ENCODE measurements at places on chromosomes 5 and 9. TPM values are rescaled to one million over a fixed set of nuclear protein-coding genes. Genes with fewer than 3 reads are reported as not detected.
A peak's percentile ranks its signal among the peaks of the same experiment; 100 is the strongest.

GRCh38 chr9:106784076-106784475 lies 78.9 kb upstream of the ZNF462 start:
- DNase-seq, result no peak

DNA sequence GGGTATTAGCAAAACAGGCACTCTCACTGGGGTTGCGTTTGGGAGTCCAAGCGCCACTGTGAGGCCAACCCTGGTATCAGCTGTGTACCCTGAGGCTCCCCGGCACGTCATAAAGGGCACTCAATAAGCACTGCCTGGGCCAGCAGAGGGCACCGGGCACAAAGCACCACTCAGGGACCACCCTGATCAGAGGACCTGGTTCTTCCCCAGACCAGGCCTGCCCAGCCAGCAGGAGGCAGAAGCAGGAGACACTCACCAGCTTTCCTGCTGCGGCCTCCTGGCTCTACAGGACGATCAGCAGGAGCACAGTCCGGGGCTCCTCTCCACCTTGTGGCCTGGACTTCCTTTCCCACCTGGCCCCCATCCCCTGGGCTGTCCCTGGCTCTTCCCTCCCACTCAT lies 12.6 kb downstream of the MGAT1 start:
- no peak for DNase-seq

- no peak for DNase-seq
Observed at GRCh38 chr5:41695920-41696582, 174.2 kb downstream of the OXCT1 start.

DNA sequence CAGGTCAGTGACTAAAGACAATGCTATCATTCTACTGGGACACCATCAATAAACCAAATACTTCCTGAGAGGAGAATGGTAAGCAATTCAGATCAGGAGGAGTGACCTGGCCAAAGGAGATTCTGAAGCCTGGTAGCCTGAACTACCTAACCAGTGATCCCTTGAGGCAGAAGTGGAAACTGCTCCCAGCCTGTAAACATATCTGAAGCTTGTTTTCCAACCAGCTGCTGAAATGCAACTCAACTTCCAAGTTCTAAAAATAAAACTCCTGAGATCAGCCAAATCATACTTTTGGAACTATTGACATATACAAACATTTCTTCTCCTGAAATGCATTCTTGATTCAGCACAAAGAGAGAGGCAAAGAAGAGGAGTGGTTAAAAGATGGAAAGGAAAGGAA lies 204.1 kb downstream of the EBF1 start:
- no peak for DNase-seq

DNA sequence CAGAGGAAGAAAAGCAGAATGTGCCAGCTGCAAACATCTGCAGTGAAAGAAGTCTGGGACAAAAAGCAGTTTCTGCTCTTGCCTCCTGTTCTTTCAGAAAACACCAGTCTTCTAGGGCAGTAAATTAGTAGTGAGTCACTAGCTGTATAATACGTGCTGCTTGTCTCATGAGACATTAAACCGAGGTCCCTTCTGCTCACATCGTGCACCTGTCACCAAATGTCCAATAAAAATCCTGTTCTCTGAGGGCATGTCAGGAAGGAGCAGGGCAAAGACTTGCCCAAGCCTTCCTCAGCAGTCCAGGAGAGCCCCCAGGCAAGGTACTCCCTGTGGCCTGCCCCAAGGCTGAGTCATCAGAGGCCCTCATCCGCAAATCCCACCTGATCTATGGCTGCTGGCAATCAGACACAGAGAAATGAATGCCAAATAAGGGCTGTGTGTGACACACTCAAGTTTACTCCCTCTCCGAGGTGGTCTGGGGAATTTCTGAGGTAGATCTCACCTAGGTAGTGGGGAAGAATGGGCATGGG lies 255.3 kb upstream of the SMARCA2 start:
- DNase-seq, result no peak

DNA sequence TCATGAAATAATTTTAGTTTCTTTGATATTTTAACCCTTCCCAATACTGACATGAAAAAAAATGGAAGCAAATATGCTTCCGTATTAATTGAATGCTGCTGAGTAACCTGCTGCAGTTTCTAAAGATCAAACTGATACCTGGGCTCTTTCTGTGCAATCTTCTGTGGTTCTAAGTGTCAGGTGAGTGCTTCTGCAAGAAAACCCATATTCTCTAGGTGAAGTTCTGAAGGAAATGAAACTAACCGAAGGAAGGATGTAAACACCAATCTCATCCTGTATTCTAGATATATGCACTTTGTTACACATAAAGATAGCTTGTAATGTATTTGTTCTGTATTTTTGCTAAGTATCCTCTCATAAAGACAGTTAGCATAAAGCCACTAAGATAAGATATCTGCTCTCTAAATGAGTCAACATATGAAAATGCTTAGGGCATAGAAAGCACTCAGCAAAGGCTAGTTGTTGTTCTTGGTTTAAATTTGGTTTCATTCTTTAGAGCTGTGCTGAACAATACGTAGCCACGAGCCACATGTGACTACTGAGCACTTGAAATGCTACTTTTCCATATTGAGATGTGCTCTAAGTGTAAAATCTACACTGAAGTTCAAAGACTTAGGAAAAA lies 52.0 kb downstream of the ITGA2 start:
- no peak for DNase-seq

Gene ENTPD2
- total RNA-seq, result 1.9 TPM

- DNase-seq, result no peak
Observed at GRCh38 chr5:154528005-154528594, 50.1 kb upstream of the HAND1 start.

DNA sequence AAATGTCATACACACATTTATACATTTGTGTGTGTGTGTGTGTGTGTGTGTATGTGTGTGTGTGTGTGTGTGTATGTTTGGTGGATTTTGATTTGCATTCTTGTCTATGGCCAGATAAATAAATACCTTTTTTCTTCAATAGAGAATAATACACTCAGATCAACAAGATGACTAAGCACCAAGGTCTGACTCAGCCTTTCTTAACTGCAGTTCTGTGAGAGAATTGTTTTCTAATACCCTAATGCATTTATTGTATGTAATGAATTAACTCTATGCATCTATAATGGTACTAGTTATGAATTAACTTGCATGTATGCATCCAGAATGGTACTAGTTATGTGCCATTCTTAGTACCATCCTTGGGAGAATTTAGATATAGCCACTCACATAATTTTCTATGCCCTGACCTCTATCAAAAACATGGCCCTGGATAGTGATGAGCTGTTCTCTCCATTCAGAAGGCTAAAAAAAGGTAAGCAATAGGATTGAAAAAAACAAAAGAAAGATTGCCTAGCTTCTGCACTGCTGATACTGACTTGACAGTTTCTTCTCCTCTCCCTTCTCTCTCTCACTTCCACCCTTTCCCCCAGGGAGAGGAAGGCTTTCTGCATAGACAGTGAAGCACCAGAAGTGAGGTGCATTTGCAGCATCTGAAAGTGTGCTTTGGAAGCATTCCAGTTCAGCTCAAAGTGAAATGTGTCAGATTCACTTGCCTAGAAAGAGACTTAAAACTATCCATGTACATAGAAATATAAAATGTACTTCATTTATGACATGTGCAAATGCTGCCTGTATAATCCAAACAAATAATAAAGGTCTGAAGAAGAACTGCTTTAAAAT lies 55.1 kb upstream of the CCDC112 start:
- no peak for DNase-seq

Gene PCDHGB5
- total RNA-seq, result 7.2 TPM

Gene TNFSF15
- total RNA-seq, result not detected

Gene CSNK1G3
- 23.6 TPM for total RNA-seq

DNA sequence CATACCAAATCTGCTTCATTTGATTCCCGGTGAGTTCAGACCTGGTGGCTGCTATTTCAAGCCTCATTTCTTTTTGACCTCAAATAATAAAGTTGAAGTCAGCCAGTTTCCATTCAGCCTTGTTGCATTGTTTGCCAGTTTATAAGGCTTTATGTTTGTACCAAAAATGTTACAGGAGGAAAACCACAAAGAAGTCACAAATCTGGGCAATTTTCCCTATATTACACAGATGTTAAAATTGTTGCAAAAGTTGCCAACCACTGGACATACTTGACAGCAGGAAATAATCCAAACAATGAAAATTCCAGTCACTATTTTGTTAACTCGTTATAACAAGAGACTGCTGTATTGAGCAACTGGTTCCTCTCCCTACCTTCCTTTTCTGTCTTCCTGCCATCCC lies 1325.0 kb upstream of the DMAC1 start:
- no peak for DNase-seq

GRCh38 chr9:128940271-128940921 lies 7.0 kb downstream of the DOLK start:
- DNase-seq, result no peak

Gene C5orf63
- 11.1 TPM for total RNA-seq

GRCh38 chr5:23103566-23103965 lies 250.4 kb upstream of the CDH12 start:
- DNase-seq, result no peak

Gene MYORG
- total RNA-seq, result 8.1 TPM

Gene DRD1
- not detected for total RNA-seq

Gene IL9
- total RNA-seq, result not detected

GRCh38 chr5:100792781-100793180 lies 110.3 kb downstream of the ST8SIA4 start:
- no peak for DNase-seq

Gene PKD2L2
- 0.48 TPM for total RNA-seq

- no peak for DNase-seq
Observed at GRCh38 chr5:83434946-83435345, 36.6 kb upstream of the VCAN start.

DNA sequence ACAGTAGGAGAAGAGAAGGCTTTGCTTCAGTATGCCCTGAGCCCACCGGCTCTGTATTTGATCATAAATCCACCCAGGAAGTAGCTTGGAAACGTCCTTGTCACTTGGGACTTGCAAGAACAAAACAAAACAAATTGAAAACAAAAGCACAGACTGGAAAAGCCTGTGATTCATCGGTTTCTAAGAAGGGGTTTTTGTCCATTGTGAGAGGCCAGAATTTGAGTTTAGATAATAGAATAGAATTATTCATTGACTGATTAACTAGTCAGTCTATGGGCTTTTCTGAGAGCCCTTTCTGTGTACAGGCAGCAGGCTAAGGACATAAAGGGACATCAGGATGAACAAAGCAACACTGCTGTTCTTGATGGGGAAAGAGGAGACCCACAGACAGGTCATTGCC lies 424.8 kb downstream of the IRX1 start:
- no peak for DNase-seq

DNA sequence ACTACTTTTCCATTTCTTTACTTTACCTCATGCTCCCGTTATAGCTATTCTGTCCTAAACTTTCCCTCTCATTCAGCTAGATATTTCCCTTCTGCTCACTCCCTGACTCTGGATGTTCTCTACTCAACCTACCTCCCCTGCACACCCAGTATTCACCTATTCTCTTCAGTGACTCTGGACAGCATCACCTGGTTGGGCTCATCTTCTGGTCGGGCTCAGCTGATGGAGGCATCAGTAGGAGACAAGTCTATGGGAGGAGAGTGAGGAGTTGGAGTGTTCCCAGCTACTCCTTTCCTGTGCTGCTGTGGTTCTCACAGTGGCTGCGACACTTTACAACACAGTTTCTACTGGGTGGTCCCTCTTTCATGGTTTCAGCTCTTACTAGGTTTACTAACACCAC lies 493.9 kb downstream of the DMAC1 start:
- DNase-seq, result no peak

Gene PPP2R2B
- 0.19 TPM for total RNA-seq

GRCh38 chr9:129497005-129497812 lies 123.7 kb downstream of the C9orf50 start:
- peak; percentile 61 for DNase-seq

Gene COL27A1
- 8.0 TPM for total RNA-seq

- no peak for DNase-seq
Observed at GRCh38 chr5:149646564-149646963, 65.3 kb downstream of the ARHGEF37 start.

DNA sequence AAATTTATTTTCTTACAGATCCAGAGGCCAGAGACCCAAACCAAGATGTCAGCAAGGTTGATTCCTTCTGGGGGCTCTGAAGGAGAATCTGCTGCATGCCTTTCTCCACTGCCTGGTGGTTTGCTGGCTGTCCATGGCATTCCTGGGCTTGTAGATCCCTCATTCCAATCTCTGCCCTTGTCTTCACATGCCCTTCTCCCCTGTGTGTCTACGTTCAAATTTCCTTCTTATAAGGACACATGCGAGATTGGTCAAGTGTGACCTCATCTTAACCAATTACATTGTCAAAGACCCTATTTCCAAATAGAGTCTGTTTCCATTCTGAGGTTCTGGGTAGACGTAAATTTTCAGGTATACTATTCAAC lies 84.5 kb upstream of the RAI14 start:
- no peak for DNase-seq

- peak; percentile 13 for DNase-seq
Observed at GRCh38 chr9:35700942-35701341, 11.2 kb upstream of the TPM2 start.

DNA sequence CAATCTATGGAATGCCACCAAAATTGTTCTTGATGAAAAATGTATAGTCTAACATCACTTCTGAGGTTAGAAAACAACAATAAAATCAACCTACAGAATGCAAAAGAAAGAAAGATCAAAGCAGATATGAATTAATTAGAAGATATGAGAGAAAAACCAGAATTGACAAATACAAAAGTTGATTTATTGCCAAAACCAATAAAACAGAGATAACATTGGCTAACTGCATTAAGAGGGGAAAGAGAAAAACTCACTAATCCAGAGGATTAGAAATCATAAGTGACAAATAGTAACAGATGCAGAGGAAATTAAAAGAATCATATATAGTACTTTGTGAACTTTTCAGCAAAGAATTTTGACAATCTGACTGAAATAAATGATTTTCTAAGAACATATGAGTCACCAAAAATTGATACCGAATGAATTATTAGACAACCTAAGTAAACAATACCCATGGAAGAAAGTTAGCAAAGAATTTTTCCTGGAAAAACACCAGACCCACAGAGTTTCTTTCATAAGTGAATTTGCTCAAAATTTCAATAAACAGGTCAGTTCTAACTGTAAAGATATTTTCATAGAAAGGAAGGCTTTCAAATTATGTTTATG lies 167.7 kb downstream of the AOPEP start:
- no peak for DNase-seq

DNA sequence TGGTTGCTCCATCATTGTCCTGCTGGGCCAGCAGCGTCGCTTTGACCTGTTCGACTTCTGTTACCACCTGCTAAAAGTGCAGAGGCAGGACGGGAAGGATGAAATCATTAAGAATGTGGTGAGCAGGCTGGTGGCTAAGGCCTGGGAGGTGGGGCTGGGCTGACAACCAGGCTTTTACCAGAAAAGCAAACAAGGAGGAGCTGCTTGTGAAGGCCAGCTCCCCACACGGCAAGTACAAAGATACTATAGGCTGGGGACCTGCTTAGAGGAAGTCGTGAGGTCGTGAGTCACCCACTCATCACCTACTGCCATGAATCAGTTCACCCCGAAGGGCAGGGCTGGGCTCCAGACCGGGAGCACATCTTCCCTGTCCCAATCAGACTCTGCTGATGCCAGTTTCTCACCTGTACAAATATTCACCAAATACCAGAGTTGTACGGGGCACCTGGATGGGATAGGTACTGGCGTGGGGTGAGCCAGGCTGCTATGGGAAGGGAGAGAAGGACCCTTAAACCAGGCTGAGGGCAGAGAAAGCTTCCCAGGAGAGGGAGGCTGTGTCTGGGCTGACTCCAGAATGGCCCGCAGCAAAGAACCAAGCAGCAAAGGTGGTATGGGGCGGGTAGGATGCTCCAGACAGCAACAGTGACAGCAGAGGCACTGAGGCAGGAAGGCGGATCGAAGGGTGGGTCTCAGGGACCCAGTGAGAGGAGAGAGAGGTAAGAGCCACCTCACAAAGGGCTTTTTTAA lies 69.3 kb upstream of the NIPAL4 start:
- no peak for DNase-seq

Gene FRMD3
- 93.2 TPM for total RNA-seq

GRCh38 chr9:121191235-121191634 lies 10.4 kb downstream of the RAB14 start:
- DNase-seq, result no peak

Gene BASP1
- 3.4 TPM for total RNA-seq

Gene YTHDC2
- total RNA-seq, result 12.9 TPM

Gene SPINK13
- not detected for total RNA-seq
